ENCODE measurements at places on chromosomes 4 and X.
A peak's percentile ranks its signal among the peaks of the same experiment; 100 is the strongest.

GRCh38 chr4:114264877-114265291 is 285.4 kb upstream of the ARSJ start:
- no peak for DNase-seq

- no peak for DNase-seq
Observed at GRCh38 chr4:52750819-52751486, at the start of gene ERVMER34-1. Gene ERVMER34-1 (minus strand): TSS chr4:52751425. CDS start chr4:52745520, 5,905 bp downstream.

GRCh38 chrX:276581-277201 is 4.5 kb upstream of the PLCXD1 start:
- DNase-seq = no peak

GRCh38 chr4:188042191-188042590 is 46.6 kb downstream of the ZFP42 start:
- no peak for DNase-seq

- DNase-seq = no peak
Observed at GRCh38 chr4:124243671-124244366, 468.7 kb downstream of the ANKRD50 start.

DNA sequence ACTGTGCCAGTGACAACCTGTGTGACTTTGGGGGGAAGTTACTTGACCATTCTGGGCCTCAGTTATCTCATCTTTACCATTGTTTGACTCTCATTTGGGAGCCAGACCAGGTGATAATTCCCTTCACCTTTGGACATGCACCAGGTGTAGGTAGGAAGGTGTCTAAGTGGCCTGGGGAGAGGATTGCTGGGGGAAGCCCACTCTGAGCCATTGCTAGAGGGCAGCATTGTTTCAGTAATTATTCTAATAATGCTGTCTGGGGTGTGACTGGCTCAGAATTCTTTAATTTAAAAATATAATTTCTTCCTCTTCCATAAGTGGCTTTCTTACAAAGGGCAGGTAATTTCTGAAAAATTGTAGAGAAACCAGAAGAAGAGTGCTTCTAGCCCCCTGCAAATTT is 104.3 kb downstream of the RTL9 start:
- DNase-seq = no peak

GRCh38 chr4:6349896-6350603 is 80.4 kb downstream of the WFS1 start:
- DNase-seq = no peak

DNA sequence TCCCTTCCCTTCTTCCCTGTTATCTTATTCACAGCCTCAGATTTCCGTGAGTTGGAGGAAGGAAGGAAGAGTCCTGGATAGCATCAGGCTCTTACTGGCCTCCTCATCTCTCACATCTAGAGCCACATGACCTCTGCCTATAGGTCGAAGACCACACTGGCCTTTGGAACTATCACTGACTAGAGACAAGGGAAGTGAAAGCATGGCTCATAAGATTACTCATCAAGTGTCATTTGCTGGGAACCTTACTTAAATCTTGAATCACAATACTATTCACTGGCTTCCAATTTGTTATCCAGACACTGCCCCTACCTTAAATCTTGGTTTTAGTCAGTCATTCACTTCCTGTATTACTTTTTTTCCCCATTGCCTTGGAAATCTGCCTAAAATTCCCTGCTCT is 61.6 kb upstream of the MTMR8 start:
- DNase-seq = no peak

DNA sequence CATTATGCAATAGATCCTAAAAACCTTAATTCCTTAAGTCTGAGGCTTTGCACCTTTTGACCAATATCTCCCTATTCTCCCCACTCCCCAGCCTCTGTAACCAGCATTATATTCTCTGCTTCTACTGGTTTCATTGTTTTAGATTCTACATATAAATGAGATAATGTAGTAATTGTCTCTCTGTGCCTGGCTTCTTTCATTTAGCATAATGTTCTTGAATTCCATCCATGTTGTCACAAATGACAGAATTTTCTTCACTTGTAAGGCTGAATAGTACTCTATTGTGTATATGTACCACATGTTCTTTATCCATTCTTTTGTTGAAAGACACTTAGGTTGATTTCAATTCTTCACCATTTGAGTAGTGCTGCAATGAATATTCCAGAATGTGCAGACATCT is 66.0 kb downstream of the MAGEC1 start:
- no peak for DNase-seq

GRCh38 chr4:17168571-17168970 is 270.1 kb upstream of the LDB2 start:
- DNase-seq = no peak

GRCh38 chr4:87633243-87633642 is 16.8 kb upstream of the DMP1 start:
- DNase-seq = no peak

DNA sequence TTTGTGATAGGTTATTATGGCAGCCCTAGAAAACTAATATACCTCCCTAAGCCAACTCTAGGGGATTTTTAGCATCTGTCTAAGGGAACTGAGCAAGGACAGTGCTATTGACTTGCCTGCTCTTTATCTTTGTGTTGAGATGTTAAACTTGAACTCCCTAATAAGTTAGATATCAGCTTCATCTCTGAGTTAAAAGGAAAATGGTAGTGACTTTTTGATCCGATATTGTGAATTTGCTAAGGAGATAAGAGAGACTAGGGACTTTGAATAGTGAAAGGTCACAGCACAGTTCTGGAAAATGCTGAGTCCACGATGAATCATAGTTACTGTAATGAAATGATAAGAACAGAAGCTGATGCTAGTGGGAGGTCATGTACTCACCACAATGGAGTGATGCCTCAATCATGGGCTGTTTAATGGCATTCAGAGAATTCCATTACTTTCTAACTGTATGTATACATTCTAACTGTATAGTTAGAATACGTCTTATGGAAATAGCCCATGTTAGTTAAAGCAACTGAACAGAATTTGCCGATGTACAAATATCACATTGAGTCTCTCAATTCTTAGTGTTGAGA is 147.2 kb downstream of the GLRA3 start:
- no peak for DNase-seq

- DNase-seq = no peak
Observed at GRCh38 chr4:108360754-108361445, 192.2 kb upstream of the LEF1 start.

DNA sequence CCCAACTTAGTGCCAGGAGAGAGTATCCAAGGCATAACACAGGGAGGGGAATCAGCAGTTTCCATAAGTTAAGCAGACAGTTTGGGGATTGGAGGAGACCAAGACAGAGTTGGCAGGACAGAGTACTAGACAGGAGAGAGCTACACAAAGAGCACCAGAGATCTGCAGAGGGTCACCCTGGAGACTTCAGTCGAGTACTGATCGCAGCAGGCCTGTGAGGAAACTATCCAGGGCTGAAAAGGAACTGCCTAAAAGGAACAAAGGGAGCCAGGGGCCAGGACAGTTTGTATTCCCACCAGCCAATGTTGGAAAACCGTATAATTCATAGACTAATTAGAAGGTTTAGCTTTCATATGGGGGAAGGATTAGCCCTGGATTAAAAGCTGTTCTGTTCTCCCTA is 80.6 kb upstream of the ENPP6 start:
- no peak for DNase-seq

GRCh38 chrX:56729152-56729850 is at the start of gene NBDY:
Gene NBDY (plus strand): TSS chrX:56729243. CDS start chrX:56729354, 111 bp downstream.
- peak; percentile 22 for DNase-seq

DNA sequence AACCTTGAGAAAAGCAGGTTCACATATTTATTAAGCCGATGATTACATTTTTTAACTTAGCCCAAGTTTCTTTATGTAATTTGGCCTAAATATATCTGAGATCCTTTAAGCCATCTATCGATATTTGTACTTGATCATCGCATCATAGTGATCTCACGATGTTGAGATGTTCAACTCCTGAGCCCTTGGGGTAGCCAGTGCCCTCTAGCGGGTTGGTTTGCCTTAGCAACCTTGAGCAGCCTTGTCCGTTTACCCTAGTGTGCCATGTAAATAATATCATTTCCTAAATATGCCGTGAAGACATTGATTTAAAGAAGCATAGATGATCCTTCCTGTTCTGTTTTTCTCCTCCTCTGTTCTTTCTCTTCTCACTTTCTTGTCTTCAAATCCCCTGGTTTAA is 432.2 kb downstream of the RPA4 start:
- no peak for DNase-seq

DNA sequence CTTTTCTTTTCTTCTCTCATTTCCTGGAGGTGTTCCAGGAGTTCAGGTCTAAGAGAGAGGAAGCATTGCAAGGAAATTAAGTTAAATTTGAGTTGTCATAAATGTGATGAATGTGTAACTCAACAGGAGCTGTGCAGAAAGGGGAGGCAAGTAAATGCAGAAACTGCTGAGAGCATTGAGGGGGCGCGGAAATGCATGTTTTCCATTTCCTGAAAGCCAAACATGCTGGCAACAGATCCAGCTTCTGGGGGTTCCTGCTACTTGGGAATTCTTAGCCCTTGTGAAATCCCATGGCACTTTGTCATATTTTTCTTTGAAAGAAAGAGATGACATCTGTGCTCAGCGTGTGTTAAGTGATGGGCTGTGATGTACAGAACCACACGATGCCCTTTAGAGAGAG is 33.8 kb upstream of the NAP1L5 start:
- DNase-seq = no peak

GRCh38 chrX:69178592-69178991 is 13.3 kb upstream of the PJA1 start:
- no peak for DNase-seq

GRCh38 chr4:28228561-28229491 is 1368.2 kb downstream of the STIM2 start:
- no peak for DNase-seq

DNA sequence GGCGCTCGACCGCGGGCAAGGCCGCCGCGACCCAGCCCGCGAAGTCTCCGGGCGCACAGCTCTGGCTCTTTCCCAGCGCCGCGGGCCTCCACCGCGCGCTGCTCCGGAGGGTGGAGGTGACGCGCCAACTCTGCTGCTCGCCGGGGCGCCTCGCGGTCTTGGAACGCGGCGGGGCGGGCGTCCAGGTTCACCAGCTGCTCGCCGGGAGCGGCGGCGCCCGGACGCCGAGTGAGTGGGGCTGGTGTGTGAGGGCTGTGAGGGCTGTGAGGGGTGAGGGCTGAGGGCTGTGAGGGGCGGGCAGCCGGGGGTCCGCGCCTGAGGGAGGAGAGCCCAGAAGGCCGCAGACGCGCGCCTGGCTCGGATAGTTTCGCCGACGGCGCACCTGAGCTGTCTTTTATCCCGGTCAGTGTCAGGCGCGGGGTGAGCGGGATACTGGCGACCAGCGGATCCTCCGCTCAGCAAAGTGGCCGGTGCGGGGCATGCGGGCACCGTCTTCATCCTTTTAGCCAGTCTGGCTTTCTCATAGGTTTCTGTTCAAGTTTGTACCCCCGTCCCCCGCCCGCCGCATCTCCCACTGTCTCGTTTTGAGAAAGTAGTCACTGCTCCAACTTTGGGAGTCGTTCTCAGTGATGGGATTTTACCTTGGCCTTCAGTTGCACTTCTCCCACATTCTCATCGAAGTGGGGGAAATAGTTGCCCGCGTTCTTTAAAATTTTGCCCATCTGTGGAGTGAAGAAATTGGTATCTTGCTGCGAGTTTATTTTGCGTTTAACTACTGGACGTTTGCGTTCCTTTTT is 586 bp downstream of the HERC5 start:
- no peak for DNase-seq

DNA sequence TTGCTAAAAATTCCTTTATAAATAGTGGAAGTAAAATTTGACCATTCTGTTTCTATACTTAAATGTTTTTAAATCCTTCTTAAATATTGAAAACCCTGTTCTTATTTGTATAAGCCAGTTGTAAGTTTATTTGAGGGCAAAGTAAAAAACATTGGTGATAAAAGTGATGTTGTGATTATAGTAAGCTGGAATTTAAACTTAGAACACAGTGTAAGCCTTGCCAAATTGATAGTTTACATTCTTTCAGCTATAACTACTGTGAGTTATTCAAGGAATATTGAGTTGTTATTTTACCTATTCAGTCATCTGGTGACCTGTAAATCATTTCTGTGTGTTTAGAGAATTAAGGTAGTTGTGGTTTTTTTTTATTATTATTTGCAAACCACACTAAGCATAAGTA is 9.6 kb downstream of the YY2 start:
- no peak for DNase-seq

GRCh38 chrX:137848266-137848905 is 282.5 kb downstream of the ZIC3 start:
- DNase-seq = no peak

- no peak for DNase-seq
Observed at GRCh38 chr4:2406920-2407319, 11.5 kb downstream of the ZFYVE28 start.

DNA sequence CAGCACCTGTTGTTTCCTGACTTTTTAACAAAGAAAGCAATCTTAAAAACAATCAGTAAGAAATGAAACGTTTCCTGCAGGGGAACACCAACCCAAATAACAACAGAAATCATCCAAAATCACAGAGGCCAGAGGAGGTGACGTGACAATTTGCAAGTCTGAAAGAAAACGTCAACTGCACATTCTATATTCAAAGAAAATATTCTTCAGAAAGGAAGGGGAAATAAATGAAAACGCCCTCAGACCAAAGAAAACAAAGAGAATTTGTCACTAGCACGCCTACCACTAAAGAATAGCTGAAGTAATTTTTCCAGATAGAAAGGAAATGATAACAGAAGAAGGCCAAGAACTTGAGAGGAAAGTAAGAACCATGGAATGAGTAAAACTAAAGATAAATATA is 74.4 kb downstream of the CASP3 start:
- DNase-seq = no peak

GRCh38 chrX:69319376-69319775 is 154.1 kb upstream of the PJA1 start:
- no peak for DNase-seq

GRCh38 chr4:30295652-30296051 is 424.5 kb upstream of the PCDH7 start:
- DNase-seq = no peak

GRCh38 chr4:163941221-163941905 is 446.9 kb downstream of the TMA16 start:
- no peak for DNase-seq

DNA sequence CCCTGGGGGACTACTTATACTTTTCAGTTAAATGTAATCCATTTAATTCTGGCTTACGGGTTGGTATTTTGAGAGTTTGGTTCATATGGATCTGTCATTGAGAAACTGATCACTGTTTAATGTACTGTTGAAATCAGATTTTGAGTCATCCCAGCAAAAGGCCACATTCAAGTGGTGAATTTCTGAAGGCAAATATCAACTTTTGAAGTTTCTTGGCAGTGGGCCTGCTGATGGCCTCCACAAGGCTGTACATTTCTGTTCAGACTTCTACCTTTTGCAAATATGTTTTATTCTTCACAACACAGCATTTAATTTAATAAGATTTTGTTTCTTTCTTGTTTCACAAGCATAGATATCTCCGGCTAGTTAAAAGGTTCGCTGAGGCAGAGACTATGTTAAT is 138.7 kb downstream of the PDGFC start:
- DNase-seq = no peak

DNA sequence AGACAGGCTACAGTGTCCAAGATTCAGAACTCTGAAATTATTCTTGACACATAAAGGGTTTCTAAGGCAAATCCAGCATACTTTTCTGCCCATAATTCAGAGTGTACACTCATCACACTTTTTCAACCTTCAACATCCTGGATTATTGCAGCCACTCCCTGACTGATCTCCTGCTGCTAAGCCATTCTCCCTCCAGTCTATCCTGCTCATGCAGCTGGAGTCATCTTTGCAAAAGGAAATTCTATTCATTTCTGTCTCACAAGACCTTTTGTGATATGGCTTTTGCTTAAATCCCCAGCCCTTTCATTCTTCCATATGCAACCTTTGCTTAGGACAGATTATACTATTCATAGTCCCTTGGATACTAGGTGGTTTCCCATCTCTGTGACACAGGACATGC is 236.1 kb upstream of the LDB2 start:
- DNase-seq = no peak

All from thymus (tissue), 14 donors.